ENCODE measurements at places on chromosomes 12 and 14.
A peak's percentile ranks its signal among the peaks of the same experiment; 100 is the strongest.

DNA sequence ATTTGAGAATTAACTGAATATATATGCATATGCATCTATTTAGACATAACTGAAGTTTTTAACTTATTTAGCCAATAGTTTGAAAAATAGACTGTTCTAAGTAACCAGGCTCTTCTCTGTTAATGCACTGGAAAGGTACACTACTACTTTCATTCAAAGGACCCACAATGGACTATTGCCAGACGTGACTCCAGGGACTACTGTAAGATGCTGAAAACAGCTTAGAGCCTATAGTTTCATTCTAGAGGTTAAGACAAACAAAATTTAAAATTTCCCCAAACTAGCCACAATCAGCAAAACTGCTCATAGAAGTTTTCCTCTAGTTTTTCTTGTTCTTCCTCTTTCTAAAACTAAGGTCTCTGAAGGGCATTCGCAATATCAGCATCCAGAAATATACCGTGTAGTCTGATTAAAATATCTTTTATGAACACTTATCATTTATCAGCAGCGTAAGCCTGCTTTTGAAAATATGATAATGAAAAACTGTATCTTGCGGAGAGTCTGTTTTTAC lies 10.4 kb downstream of the APPL2 start:
- H3K4me1 ChIP-seq = no peaks in the 10 kb centered on the region
- no peak for DNase-seq
- H3K36me3 ChIP-seq = no peaks in the 10 kb centered on the region

GRCh38 chr12:114919479-114919878 lies 235.5 kb upstream of the TBX3 start:
- H3K27me3 ChIP-seq = no peaks in the 10 kb centered on the region
- H3K4me3 ChIP-seq = no peak overlapping the region
- no peak for DNase-seq
- no peak overlapping the region for H3K27ac ChIP-seq
- H3K36me3 ChIP-seq = no peaks in the 10 kb centered on the region
- peaks cover 5% of the 10 kb centered on the region for H3K4me1 ChIP-seq

DNA sequence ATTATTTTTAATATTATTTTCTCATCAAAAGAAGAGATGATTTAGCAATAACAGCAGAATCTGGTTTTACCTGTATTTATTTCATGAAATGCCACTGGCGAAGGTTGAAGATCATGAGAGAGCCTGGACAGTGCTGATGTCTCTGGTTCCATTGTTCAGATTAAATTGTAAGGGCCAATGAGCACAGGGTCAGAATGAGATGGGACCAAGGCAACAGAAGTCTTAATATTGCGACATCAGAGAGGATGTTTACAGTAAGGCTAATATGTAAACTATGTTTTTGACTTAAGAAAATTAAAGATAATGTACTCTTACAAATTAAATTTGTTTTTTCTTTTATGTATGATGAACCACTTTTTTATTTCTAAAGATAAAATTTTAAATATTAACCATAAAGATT lies 35.2 kb upstream of the KLRD1 start:
- no peaks in the 10 kb centered on the region for H3K36me3 ChIP-seq
- no peak overlapping the region for H3K4me3 ChIP-seq
- H3K4me1 ChIP-seq = no peaks in the 10 kb centered on the region
- no peak overlapping the region for H3K27ac ChIP-seq
- H3K27me3 ChIP-seq = no peaks in the 10 kb centered on the region

DNA sequence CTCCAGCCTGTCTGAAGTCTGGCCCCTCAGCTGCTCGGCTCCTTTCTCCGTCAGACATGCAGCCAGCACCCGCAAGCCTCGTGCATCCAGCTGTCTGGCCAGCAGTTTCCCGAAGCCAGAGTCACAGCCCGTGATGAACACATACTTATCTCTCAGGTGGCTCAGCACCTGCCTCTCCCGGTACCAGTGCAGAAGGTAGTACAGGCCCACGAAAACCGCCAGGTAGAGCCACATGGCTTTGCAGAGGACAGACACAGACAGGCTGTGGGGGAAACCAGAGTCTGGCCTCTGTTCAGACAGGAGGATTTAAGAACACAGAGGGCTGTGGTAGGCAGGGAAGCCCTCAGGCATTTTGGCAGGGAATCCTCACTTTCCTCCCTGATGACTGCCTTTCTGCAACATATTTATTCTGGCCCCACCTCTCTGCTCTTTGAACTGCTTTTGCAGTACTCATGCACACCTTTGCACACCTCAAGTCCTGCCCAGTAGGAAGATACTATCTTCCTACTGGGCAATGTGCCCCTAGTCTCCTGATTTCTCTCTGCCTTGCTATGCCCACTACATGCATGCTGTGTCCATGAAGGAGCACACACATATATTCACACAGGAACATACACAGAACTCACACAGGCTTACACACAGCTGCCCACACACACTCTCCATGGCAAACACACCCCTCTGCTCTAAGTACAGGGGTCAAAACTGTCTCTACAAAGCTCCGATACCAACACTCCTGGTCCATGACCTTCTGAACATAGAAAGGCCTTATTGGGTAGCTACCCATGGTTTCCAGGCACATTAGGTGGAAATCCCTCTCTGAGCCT lies at the start of gene RDH16:
Gene RDH16 (minus strand): TSS at position 380 of the 824 bp plus-strand sequence. CDS start 146 bp downstream, at position 234.
- no peaks in the 10 kb centered on the region for H3K27me3 ChIP-seq
- H3K36me3 ChIP-seq = no peaks in the 10 kb centered on the region
- H3K4me1 ChIP-seq = no peaks in the 10 kb centered on the region
- no peak within 1 kb of the TSS for H3K27ac ChIP-seq

DNA sequence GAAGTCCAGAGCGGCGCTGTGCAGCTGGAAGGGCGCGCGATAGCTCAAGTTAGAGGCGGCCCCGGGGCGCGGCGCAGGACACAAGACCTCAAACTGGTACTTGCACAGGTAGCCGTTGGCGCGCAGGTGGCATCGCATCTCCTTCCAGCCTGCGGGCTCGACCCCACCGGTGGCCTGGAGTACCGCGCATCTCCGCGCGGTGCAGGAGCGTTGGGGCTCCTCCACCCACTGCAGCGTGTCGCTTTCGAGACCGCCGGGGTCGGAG lies 553 bp downstream of the CLEC14A start:
- H3K36me3 ChIP-seq = no peaks in the 10 kb centered on the region
- H3K4me3 ChIP-seq = no peak overlapping the region
- no peaks in the 10 kb centered on the region for H3K4me1 ChIP-seq
- no peaks in the 10 kb centered on the region for H3K27me3 ChIP-seq

DNA sequence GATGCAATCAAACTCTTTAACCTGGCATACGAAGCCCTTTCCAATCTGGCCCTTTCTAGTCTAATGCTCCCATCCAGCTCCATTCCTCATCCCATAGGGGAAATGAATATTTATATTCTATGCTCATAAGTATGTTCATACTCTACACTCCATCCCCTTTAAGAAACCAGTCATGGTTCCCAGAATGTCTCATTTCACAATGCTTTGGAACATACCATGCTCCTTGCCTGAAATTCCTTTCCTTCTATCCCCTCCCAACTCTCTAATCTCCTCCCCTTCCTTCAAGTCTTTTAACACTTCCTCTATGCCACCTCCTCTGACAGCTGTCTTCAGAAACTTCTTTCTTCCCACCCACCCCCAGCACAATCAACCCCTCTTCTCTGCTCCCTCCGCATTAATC lies 207.0 kb upstream of the CAND1 start:
- no peaks in the 10 kb centered on the region for H3K4me1 ChIP-seq
- H3K27ac ChIP-seq = no peak overlapping the region

DNA sequence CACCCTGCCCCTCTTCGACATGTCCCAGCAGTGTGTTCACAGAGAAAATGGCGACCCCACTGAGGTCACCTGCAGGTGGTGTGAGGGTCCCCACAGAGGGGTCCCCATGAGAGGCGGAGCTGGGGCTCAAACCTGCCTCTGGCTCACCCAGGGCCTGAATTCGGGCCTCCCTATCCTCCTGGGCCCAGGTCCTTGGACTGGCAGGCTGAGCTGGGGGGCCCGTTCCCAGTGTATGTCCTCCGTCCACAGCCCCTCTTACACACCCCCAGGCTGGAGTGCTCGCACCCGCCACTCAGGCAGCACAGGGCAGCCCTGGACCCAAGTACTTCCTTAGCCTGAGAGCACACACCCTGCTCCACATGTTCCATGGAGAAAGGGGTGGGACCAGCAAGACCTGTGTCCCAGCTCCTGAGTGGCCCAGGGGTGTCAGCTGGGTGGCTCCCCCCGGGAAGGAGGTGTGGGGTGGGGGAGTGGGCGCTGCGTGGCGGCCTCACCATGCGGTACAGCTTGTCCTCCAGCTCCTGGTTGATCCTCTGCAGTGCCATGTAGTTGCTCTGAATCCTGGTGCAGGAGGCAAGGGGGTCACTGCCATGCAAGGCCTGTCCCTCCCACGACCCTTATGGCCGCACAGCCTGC lies 42.6 kb downstream of the BEGAIN start:
- H3K36me3 ChIP-seq = no peaks in the 10 kb centered on the region
- peak overlapping the region; percentile 24 for H3K27ac ChIP-seq
- DNase-seq = no peak
- H3K27me3 ChIP-seq = no peaks in the 10 kb centered on the region
- H3K4me3 ChIP-seq = no peak overlapping the region

DNA sequence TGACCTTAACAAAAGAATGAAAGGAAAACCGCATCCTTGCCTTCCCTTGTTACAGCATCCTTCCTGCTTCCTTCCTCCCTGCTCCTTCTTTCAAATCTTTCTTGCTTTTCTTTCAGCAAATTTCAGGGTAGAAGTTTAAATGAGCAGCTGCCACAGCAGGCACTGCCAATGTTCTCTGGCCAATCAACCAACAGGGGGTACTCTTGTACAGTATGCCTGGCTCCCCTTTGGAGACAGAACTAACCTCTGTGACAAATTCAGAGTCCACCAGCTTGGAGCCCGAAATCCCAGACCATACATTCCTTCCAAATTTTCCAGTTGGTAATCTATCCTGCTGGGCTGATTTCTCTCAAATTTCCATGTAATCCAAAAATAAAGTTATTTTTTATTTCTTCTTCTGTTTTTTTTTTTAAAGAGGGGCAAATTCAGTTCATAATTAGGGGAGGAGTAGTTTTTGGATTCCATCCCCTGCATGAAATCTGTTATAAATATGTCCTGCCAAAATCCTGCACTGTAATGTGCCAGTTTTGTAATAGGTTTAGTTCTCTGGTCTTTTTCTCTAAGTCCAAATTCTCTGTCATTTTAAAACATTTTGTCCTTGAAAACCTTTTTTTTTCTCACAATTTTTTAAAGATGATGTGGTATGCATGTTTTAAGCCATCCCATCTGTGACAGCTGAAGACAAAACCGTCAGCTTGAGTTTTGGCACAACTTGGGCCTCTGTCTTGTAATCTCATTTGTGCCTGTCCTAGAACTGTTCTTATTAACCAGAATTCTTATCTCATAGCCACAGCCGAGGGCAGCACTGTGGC lies 610.0 kb upstream of the LMO3 start:
- H3K27me3 ChIP-seq = no peaks in the 10 kb centered on the region
- no peak overlapping the region for H3K4me3 ChIP-seq
- no peaks in the 10 kb centered on the region for H3K36me3 ChIP-seq
- peak; percentile 0 for DNase-seq
- no peak overlapping the region for H3K27ac ChIP-seq
- H3K4me1 ChIP-seq = no peaks in the 10 kb centered on the region

DNA sequence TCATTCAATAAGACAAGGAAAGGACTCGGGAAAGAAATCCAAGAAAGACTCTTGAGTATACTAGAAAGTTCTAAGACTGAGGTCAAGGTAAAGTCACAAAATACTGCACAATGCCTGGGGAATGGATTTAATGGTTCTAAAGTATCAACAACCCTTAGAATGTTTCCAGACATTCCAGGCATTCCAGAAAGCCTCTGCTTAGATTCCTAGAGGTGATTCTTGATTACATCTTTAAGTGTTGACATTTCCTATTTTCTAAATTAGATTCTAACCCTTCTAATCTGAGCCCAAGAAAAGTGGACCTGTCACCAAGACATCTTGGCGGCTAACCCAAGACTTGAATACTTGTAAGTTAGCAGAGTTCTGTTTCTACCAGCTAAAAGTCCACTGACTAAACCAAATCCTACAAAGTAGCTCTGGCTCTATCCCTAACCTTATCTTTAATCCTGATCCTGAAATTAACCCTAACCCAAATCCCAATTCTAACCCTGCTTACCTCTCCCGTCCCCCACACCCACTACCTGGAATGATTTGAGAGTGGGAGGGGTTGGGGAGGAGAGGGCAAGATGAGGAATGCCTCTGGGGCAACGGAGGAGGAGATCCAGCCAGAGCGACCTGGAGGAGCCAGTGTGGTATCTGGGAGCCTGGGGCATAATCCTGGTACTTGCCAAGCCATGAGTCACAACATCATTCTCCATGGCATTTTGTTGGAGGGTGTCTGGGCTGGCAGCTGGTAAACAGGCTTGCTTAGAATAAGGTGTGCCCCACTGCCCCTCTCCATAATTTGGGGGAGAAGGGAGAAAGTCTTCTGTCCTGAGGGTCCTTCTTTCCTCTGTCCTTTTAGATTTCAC lies 93.4 kb upstream of the HOXC13 start:
- no peaks in the 10 kb centered on the region for H3K27me3 ChIP-seq
- DNase-seq = no peak
- no peaks in the 10 kb centered on the region for H3K36me3 ChIP-seq
- H3K4me1 ChIP-seq = peaks cover 18% of the 10 kb centered on the region
- no peak overlapping the region for H3K27ac ChIP-seq
- peak overlapping the region; percentile 14 for H3K4me3 ChIP-seq

GRCh38 chr14:55665067-55665675 lies 85.2 kb downstream of the KTN1 start:
- no peak overlapping the region for H3K27ac ChIP-seq
- no peak overlapping the region for H3K4me3 ChIP-seq
- no peaks in the 10 kb centered on the region for H3K4me1 ChIP-seq
- peaks cover 18% of the 10 kb centered on the region for H3K36me3 ChIP-seq

- H3K27ac ChIP-seq = no peak overlapping the region
- H3K27me3 ChIP-seq = no peaks in the 10 kb centered on the region
- DNase-seq = no peak
- no peaks in the 10 kb centered on the region for H3K4me1 ChIP-seq
These were observed 28.2 kb upstream of the CPSF6 start for GRCh38 chr12:69211160-69211559.

- no peaks in the 10 kb centered on the region for H3K36me3 ChIP-seq
- no peaks in the 10 kb centered on the region for H3K27me3 ChIP-seq
- no peak overlapping the region for H3K27ac ChIP-seq
- no peaks in the 10 kb centered on the region for H3K4me1 ChIP-seq
- no peak overlapping the region for H3K4me3 ChIP-seq
These were observed 446.7 kb upstream of the TMEM132C start for GRCh38 chr12:127820271-127820670.

All from HCT116 (cell line).